ENCODE measurements at places on chromosomes 1 and 21.

GRCh38 chr1:67937010-67937409 lies 103.7 kb upstream of the GNG12 start:
- no peak for DNase-seq

GRCh38 chr1:204180133-204180532 lies 14.0 kb upstream of the REN start:
- no peak for DNase-seq

- no peak for DNase-seq
Observed at GRCh38 chr1:116106646-116107045, 4.6 kb upstream of the MAB21L3 start.

DNA sequence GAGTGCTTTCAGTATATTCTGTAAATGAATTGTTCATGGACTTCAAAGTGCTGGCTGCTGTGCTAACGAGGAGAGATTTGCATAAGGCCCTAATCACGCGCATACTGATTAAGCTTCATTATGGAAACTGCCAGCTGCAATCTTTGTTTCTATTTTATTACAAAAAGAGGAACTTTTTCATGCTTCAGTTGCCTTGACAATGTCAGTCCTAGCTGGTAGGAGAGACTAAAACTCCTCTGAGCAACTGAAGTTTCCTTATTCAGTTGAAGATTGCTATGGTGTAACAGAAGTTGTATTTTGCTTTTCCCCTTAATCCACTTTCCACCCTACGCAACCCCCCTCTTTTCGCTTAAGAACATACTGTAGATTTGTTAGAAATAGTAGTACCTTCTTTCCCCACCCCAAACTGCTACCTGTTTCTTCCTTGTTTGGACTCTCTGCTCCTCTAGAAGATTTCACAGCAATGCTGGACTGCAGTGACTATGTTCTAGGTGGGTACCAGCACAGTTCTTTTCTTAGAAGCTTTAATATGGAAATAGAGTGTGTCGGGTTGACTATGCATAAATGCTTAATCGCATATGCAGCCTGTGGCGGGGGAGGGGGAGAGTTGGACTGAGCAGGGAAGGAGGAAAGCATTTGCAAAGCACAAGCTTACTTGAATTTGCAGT lies 108.3 kb downstream of the POU2F1 start:
- DNase-seq: peak; percentile 39

DNA sequence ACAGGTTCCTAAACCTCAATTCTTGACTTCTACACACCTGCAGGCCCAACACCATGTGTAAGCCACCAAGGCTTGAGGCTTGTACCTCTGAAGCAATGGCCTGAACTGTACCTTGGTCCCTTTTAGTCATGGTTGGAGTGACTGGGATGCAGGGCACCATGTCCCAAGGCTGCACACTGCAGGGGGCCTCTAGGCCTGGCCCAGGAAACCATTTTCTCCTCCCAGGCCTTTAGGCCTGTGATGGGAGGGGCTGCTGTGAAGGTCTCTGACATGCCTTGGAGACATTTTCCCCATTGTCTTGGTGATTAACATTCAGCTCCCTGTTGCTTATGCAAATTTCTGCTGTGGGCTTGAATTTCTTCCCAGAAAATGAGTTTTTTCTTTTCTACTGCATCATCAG lies 75.8 kb upstream of the ZNF678 start:
- DNase-seq: no peak

DNA sequence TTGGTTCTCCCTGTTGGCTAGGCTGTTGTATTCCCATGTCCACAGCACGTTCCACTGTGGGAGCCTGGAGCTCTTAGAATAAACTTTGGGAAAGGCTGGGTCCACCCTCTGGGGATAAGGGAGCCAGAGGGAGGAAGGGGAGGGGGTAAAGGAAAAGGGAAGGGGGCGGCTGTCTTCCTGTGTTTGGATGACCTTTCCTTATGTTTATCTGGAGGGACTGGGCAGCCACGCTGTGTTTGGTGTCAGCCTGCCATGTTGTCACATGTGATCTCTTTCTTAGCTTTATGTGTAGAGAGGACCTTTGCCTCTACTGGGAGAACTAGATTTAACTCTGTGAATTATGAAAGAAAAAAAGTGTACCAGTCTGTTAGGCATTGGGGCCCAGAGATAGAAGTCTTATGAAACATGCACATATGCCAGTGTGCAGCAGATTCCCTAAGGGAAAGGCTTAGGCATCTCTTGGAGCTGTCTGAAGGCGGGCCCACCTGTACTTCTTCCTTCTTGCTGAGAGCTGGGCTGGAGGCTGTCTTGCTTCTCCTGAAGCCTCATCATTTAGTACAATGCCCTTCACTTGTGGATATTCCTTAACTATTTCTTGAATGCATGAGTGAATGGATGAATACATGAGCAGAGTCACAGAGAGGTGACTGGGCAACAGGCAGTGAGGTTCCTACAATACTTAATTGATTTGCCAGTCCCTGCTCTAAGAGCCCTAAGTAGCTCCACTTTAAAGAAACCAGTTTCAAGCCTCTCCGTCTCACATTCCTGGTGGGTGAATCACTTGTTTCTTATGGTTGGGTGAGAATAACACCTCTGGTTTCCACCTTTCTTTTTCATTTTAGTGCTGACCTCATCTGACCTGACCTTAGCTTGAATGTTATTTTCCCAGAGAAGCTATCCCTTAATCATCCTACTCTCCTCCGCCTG lies 62.5 kb upstream of the ARHGAP29 start:
- no peak for DNase-seq

DNA sequence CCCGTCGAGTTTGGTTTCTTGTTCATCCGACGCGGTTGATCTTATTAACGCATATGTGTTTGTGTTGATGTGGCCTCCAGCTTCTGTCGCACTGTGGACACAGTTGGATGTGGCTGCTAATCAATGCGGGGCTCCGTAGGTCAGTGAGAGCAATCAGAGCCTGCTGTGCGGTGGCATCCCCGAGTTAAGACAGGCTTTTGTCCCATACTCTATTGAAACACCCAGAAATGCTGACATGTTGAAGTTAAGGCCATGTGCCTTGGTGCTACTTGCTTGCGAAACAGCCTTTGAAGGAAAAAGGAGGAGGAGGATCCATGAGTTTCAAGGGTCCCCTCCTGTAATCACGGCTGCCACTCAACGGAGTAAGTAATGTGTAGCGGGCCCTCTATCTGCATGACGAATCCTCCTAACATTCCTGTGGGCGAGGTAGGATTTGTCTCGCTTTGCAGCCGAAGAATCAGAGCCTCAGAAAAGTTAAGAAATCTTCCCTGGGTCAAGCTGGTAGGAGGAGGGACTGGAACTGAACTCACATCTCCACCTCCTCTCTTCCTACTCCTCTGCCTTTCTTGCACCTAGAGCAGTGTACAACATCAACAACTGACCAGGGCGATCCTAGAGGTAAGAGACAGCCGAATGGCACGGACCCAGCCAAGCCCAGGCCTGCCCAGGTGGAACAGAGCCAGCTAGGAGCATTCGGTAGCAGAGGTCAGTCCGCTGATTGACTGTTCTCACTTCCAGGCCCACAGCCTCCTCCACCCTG lies 19.5 kb downstream of the PDE9A start:
- no peak for DNase-seq

GRCh38 chr21:25772686-25773085 lies 37.9 kb downstream of the GABPA start:
- DNase-seq: no peak
